ENCODE measurements at places on chromosomes 11 and 22.

DNA sequence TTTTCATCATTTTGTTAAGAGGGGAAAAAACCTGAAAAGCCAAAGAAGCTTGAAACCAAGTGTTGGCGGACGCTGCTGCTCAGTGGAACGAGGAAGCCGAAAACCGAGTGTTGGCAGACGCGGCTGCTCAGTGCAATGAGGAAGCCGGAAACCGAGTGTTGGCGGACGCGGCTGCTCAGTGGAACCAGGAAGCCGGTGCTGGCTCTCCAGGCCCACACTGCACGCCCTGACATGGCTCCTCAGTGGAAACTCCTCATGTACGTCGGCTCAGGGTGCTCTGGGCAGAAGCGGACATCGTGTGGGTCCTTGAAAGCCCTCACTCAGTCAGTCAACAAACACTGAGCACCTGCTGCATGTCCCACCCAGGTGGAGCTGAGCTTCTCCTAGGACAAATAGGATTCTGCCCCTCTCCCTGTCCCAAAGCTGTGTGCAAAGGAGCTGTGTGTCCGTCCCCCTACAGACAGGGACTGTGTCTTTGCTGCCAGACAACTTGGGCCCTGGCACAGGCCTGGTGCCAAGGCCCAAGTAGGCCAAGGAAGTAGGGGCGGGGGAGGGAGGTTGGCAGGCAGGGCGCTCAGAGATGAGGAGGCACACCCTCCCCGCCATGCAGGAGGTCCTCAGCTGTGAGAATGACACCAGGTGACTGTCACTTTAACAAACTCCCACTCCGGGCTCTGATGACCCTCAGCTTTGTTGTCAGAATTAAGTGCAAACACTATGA lies 37.3 kb downstream of the PHF21B start:
- DNase-seq, result no peak

GRCh38 chr11:28529540-28530410 lies 421.6 kb downstream of the METTL15 start:
- no peak for DNase-seq

DNA sequence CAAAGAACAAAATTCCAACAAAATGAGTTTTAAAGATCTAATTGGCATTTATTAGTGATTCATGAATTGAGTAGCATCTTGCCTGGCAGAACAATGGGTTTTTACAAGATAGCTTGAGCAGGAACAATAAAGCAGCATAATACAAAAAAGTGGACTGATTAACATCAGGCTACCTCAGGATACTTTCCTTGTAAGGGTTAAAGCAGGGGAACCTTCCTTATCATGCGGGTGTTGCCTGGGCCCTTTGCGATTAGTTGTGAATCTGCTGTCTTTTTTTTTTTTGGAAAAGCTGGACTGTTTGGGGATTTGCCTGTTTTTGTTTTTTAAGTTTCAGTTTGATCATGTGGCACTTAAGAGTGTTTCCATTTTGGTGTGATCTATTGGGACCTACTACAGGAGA lies 37.5 kb downstream of the EXPH5 start:
- no peak for DNase-seq

DNA sequence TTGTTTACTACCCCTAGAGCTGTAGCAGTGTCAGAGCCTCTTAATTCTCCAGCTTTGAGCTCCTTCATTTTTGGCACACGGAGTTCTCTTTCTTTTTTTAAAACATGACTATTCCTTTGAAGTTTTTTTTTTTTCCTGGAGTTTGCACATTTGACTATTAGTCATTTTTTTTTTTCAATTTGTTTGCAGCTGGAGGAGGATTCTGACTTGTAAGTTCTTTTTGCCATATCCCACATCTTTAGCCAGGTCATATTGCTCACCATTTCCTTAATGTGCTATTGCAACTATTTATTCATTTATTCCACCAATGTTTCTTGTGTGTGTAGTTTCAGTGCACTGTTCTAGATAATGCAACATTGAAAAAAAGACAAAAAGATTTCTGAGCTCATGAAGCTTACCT lies 166.3 kb upstream of the ARHGAP20 start:
- no peak for DNase-seq

DNA sequence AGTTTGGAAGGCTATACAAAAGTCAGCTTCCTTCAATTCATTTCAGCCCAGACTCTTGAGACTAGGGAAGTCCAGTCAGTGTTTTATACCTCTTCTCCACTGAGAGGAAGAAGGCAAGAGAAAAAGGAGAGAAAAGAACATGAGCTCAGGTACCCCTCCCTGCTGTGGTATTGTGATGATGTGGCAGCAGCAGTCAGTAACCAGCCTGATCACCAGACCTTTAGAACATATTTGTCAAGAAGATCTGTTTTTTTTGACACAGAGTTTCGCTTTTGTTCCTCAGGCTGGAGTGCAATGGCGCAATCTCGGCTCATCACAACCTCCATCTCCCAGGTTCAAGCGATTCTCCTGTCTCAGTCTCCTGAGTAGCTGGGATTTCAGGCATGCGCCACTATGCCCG lies 21.2 kb upstream of the RPS13 start:
- DNase-seq, result no peak

GRCh38 chr11:2990617-2991451 lies 1.3 kb downstream of the NAP1L4 start:
- peak; percentile 78 for DNase-seq

- DNase-seq, result no peak
Observed at GRCh38 chr11:117789241-117789640, 7.8 kb downstream of the DSCAML1 start.

- DNase-seq, result no peak
Observed at GRCh38 chr22:33798401-33798800, 121.9 kb downstream of the LARGE1 start.

- no peak for DNase-seq
Observed at GRCh38 chr11:77172666-77172982, 44.6 kb downstream of the MYO7A start.

DNA sequence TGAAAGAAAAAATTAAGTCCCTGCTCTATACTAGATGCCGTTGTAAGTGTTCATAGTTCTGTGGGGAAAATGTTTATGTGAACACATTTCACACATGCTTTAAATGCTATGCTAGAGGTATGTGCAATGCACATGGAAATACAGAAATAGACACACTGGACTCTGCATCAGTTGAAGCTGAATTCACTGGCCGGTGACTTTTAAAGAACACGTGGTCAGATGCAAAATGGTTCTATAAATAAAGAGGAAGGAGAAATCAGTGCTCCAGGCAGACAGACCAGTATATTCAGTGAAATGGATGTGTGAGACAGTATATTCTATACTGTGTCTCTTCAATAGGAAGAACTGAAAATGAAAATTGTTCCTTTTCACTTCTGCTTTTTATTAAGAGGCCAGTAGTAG lies 29.9 kb downstream of the TRPC6 start:
- DNase-seq, result no peak

DNA sequence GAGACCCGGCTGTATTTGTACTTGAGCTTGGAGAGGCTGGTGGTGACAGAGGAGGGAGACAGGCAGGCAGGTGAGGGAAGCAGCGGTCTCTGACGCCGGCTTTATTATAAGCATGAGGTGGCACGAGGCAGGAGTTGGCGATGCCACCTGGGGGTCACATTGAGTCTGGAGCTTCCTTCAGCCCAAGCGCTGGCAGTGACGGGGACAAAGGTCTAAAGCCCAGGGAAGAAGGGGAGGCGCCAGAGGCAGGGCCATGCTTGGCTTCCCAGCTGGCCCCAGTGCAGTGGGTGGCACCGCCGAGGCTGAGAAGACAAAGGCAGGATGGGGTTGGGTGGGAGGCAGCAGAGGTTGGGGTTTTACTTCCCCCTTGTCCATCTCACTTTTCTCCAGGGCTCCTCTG lies 4.5 kb downstream of the FXYD2 start:
- DNase-seq, result no peak

GRCh38 chr22:35978889-35979288 lies 49.7 kb downstream of the RBFOX2 start:
- no peak for DNase-seq

DNA sequence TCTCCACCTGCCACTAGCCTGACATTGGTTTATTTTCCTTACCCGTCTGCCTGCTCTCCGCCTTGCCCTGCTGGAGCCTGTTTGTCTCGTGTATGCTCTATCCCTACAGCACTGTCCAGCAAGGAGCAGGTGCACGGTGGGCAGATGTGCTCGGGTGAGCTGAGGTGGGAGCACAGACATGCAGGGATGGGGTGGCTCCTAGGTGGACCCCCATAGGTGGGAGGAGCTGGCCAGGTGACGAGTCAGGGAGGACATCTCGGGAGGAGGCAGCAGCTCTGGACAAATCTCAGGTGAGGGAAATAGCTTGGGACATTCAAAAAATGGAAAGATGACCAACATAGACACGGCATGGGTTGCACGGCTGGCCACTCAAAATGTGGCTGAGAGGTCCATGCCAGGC lies 89.2 kb upstream of the SHANK2 start:
- DNase-seq, result no peak
